ENCODE measurements at places on chromosomes 4 and X.

DNA sequence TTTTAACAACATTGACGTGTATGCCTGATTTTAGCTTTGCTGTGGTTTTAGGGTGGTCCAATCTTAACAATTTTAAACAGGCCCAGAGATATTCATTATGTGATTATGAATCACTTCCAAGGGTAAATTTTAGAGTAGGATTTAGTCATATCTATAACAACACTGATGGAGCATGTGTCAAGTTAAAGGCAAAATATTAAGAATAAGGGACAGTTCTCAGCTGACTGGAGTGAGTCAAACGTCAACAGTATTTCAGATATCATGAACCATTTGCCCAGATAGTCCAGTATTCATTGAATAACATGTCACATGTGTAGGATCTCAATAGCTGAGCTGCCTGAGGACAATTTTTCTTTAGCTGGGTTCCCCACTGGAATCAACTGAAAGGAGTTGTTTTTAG lies 61.3 kb upstream of the VCX2 start:
- DNase-seq, result no peak

GRCh38 chr4:132513491-132513890 lies 635.6 kb upstream of the PCDH10 start:
- DNase-seq, result no peak

GRCh38 chrX:110182865-110183264 lies 135.0 kb downstream of the AMMECR1 start:
- no peak for DNase-seq

DNA sequence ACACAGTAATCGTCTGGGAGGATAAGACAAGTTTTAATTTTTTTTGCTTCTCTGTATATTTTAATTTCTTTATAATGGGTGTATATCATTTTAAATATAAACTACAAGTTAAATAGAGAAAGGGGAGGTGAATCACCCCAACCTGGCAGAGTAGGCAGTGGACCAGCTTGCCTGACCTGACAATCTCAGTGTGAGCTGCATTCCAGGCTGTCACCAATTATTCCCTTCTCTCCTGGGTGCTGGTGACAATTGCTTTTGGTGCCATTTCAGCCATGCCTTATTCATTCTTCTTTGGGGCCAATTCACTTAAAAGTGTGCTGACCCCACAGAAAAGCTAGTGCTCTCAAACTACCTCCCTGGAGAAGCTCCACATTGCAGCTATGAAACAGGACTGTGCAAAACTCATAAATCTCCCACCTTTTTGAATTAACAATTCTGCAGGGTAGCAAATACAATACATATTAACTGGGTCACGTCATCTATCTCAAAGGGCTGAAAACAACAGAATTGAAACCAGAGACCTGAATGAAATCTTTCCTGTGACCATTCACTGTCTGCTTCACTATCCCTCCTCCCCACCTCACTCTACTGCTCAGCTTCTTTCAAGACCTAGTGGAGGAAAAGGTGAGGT lies 359.0 kb downstream of the HS3ST1 start:
- DNase-seq, result no peak

DNA sequence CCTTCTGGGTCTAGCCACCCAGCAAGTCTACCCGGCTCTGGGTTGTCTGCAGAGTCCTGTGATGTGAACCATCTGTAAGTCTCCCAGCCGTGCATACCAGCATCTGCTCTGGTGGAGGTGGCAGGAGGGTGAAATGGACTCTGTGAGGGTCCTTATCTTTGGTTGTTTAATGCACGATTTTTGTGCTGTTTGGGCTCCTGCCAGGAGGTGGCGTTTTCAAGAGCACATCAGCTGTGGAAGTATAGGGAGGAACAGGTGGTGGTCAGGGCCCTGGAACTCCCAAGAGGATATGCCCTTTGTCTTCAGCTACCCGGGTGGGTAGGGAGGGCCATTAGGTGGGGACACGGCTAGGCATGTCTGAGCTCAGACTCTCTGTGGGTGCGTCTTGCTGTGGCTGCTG lies 66.5 kb upstream of the ZFP42 start:
- no peak for DNase-seq

- DNase-seq, result no peak
Observed at GRCh38 chr4:138409670-138410069, 167.5 kb upstream of the SLC7A11 start.

GRCh38 chrX:64195862-64196261 lies 9.6 kb downstream of the AMER1 start:
- no peak for DNase-seq

DNA sequence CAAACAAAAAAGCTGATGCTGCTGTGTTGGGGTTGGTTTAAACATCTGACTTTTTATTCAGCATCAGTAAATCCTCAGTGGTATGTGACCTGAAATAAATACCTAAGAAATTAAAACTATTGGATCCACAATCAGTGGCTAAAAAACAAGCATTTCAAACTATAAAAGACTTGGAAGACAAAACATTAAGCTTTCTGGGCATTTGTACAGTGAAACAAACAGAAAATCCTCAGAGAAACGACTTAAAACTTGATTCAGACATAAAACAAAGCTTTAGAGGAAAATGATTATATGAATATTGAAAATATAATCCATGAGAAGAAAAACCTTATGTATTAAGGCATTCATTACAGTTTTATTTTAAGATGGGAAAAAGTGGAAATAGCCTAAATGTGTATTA lies 213.3 kb upstream of the INTU start:
- DNase-seq, result no peak

- DNase-seq, result no peak
Observed at GRCh38 chr4:45120163-45120562, 393.8 kb upstream of the GNPDA2 start.

- no peak for DNase-seq
Observed at GRCh38 chrX:9164533-9165426, 130.9 kb upstream of the FAM9B start.

DNA sequence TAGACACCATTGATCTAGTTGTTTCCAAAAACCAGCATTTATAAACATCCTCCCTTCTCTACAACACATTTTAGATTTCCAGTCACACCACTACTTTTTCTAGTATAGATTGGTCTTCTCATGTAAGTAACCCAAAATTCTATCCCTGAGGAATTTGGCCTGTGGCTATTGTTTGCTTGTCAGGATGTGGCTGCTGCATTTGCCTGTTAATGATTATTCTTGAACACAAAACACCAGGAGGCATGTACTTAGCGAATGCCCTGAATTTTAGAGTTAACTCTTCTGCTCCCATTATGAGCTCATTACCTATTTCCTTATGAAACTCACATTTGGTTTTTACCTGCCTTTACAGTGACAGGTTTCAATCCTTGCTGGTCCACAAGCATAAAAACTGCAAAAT lies 102.0 kb upstream of the FSTL5 start:
- no peak for DNase-seq

- DNase-seq, result no peak
Observed at GRCh38 chrX:11374570-11374969, 81.4 kb downstream of the AMELX start.

- DNase-seq, result no peak
Observed at GRCh38 chrX:70434914-70435586, 9.6 kb upstream of the DLG3 start.

DNA sequence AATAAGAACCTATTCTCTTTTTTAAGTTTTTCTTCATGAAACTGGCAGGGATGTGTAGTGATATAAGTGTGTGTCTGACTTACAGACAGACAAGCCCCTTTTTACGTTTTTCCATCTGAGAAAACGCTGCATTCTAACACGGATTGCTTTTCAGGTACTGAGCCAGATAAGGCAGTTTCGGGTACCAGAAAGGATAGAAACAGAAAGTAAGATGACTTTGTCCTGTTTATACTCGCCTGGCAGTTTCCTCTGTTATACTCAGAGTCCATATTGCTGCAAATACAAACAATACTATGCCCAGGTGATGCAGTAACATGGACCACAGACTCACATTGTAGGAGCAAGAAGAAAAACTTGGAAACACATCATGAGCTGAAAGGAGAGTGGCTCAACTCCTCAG lies 2320.6 kb upstream of the AGA start:
- DNase-seq, result no peak

GRCh38 chr4:39825090-39825489 lies 127.2 kb downstream of the UBE2K start:
- DNase-seq, result no peak

DNA sequence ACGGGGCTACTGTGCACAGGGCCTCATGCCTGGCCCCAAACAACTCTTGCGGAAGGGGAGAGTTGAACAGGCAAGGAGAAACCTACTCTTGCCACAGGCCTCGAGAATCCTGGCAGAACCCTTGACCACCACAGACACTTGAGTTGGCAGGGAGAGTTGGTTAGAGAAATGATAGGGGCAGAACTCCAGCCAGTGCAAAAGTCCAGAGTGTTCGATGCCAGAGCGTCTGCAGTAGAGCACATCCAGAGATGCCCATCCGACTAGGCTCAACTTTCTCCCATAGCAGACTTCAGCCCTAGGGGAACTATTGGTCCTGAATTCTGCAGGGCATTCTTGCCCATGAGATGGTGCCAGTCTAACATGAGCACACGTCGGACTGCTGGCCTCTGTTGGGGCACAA lies 45.4 kb upstream of the RADX start:
- DNase-seq, result no peak

DNA sequence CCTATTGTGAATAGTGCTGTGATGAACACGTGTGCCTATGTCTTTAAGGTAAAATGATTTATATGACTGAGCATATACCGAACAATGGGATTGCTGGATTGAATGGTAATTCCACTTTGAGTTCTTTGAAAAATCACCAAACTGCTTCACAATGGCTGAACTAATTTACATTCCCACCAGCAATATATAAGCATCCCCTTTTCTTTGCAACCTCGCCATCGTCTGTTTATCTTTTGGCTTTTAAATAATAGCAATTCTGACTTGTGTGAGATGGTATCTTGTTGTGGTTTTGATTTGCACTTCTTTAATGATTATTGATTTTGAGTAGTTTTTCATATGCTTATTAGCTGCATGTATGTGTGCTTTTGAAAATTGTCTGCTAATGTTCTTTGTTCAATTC lies 31.8 kb upstream of the UGT2A1 start:
- no peak for DNase-seq

DNA sequence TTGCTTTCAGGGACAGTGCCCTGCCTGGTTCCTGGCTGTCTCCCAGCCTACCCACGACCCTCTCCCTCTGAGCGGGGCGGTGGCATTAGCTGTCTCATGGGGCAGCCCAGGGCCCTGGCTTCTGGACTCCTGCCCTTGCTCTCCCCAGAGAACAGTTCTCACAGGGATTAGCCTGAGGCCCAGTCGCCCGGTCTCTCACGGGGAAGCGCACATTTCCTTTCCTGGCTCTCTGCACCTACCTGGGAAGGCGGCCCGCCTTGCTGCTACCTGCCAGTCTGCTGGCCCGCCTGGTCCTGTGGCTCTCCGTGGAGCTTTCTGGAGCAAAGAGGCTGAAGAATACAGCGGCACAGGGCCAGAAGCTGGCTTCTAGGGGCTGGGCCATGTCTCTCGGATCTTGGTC lies 128.4 kb downstream of the FHDC1 start:
- no peak for DNase-seq

DNA sequence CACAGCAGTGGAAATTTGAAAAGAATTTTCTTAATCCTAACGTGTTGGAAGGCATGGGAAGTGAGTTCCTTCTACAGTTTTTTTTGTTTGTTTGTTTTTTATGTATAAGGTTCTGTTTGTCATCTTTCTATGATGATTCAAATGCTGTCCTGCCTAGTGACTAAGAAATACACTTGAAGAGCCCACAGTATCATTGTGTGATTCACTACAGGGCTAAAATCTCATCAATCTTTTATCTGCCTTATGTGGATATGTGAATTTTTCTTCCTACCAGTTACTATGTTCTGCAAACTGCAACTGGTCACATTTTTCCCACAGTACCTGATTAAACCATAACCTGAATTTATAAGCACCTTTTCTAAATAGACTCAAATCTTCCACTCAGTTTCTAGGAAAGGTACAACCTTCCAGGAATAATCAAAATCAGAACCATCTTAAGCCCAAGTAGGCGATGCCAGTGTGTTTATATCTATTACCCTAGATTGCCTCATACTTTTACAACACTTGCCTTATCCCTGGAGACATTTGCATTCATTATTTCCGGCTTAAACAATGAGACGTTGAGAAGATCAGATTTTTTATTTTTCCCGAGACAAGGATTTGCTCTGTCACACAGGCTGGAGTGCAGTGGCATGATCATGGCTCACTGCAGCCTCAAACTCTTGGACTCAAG lies 214.6 kb upstream of the GALNT7 start:
- no peak for DNase-seq

DNA sequence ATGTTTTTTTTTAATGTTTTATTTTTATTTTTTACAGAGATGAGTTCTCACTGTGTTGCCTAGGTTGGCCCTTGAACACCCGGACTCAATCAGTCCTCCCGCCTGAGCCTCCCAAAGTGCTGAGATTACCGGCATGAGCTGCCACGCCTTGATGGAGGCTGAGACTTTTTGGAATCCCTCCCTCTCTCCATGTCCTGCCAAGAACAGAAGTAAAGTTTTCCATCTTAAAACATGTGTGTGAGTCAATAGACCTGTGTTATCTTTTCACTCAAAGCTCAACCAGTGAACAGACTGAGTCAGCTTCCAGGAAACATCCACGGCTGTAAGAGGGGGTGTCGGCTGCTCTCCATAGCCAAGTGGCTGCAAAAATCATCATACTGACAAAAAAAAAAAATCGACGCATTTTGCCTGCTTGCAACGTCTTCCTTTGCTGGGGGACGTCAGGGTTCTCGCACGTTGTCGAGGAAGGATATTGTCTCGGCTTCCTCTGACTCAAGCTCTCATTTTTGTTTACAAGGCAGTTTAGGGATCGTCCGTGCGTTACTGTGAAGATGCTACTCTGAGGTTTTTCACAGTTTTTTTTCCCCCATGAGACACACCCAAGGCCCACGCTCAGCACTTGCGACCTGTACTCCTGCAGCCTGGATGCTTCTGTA lies 10.0 kb upstream of the ASMTL start:
- peak; percentile 62 for DNase-seq

DNA sequence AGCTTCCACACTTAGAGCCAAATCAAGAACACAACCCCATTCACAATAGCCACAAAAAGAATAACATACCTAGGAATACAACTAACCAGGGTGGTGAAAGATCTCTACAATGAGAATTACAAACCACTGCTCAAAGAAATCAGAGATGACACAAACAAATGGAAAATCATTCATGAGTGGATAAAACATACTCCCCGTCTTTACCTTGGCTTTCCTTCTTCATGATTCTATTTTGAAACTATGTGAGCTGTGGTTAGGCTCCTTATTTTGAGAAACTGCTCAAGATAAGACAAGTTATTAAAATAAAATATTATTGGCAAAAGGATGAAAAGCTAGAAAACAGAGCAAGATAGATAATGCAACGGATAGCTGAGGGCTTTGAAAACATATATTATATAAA lies 598.1 kb upstream of the FAT1 start:
- DNase-seq, result no peak

DNA sequence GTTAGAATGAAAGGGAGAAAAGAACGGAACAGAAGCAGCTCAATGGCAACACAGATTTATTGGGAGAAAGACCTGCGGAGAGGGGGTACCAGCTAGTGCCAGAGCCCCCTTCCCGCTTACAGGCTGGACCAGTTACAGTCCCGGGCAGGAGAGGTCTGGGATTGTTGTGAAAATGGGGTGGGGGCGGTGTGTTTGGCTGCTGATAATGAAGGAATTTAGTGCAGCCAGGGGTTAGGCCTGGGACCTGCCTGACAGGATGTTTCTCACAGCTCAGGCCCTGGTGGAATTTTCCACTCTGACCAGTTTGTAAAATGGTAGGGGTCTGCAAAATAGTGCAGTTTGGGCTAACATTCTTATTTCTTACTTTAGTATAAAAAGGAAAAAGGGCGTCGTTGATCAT lies 75.4 kb upstream of the SPIN4 start:
- no peak for DNase-seq

All from stimulated activated CD4-positive, alpha-beta T cell treated with anti-CD3 and anti-CD28 coated beads, Interleukin-1b, Interleukin-23, amount 100 ng/mL, for 1 hour (primary cell).